ENCODE measurements at places on chromosomes 16 and 17.

GRCh38 chr16:30949650-30950515 lies 1.0 kb downstream of the ORAI3 start:
- DNase-seq: peak; percentile 25

DNA sequence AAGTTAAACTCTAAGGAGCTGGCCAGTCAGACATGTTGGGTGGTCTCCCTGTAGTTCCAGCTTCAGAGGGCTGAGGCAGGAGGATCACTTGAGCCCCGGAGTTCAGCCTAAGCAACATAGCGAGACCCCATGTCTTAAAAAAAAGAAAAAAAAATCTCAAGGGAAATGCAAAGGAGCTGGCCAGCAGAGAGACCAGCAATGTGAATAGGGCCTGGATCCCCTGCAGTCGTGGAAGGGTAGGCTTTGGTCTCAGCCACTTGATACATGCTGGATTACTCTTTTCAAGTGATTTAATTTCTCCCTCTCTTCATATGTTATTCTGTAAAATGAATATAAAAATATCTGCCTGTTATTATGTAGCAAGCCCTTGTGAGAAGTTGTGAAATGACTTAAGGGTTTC lies 207.7 kb downstream of the SPECC1 start:
- no peak for DNase-seq

- no peak for DNase-seq
These were observed 44.3 kb downstream of the OMG start for GRCh38 chr17:31252741-31253140.

DNA sequence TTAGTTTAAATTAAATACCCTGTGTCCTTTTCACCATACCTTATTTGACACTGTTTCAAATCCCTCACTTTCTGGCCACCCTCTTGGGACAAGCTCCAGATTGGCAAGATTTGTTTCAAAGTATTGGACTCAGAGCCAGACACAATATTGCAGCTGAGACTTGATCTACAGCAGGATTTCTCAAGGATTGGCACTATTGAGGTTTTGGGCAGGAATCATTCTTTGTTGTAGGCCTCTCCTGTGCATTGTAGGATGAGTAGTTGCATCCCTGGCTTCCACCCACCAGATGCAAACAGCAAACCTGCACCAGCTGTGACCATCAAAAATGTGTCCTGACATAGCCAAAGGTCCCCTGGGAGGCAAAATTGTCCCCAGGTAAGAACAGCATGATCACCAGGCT lies 181.2 kb downstream of the CHD9NB start:
- no peak for DNase-seq

DNA sequence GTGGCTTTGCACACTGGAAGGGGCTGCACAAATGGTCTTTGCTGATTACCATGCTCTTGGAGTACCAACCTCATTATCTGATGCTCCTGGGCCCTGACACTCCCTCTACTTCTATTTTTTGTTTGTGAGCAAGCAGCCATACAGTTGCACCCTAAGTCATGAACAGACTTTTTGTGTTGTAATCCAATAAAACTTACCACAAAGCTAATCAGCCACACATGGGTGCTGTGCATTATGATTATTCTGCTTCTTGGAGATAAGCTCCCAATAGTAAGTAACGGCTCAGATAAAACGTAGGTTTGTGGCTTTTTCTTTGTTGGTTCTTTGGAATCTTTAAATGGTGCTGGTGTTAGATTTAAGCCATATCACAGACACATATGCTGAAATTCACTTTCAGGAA lies 76.2 kb downstream of the CCT6B start:
- no peak for DNase-seq

DNA sequence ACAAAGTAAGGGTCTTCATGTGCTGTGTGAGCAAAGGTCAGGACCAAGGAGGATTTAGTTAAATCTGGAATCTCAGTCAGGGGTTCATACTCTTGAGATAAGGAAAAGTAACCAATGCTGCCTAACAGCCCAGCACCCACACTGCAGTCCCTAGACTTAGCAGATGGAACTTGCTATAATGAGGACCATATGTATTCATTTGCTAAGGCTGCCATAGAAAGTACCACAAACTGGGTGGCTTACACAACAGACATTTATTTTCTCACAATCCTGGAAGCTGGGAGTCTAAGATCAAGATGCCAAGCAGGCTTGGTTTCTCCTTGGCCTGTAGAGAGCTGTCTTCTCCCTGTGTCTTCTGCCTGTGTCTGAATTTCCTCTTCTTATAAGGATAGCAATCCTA lies 20.8 kb downstream of the ZP2 start:
- no peak for DNase-seq

GRCh38 chr17:29972277-29972676 lies 30.8 kb downstream of the EFCAB5 start:
- no peak for DNase-seq

Measured in activated CD4-positive, alpha-beta T cell treated with anti-CD3 and anti-CD28 coated beads, Interleukin-2, amount 50 U/mL, for 1 hour (primary cell).